ENCODE measurements at places on chromosomes 2 and 18.

- DNase-seq, result no peak
Observed at GRCh38 chr2:119315241-119315925, 51.3 kb downstream of the C2orf76 start.

- no peak for DNase-seq
Observed at GRCh38 chr2:104127049-104127770, 726.7 kb upstream of the POU3F3 start.

DNA sequence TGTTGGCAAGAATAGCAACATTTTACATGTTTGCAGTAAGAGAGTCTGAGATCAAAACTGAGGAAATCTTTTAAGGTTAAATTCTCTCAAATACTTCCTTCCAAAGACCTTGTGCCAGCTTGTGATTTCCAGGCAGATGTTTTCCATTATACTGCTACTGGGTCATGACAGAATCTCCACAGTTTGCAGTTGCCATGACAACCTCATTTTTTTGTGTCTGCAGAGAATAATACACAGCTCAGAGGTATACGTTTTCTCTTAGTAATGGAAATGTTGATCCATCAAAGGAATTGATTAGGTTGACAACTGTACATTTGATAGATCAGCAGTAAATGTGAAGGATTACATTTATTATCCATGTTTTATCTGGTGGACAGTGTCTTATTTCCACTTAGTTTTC, 29.1 kb upstream of the CSRNP3 start:
- DNase-seq, result no peak

DNA sequence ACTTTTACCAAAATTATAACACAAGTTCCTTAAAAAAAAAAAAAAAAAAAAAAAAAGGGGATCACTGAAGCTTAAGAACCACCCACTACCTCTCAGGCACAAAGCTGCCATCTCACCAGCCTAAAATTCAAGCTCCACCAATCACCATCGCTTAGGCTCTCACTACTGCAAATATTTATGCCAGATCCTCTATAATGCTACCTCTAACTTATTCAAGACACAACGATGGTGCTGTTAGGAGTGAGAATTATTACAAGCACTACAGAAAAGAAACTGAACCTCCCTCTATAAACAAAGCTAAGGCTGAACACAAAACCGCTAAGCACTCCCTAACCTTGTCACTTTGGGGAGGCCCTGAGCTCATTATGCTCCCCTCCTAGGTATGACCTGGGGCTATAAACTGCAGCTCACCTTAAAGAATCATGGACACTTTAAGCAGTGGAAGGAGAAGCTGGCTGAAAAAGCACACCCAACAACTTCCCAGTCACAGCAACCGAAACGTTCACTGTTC, 3.6 kb downstream of the FZD5 start:
- no peak for DNase-seq

DNA sequence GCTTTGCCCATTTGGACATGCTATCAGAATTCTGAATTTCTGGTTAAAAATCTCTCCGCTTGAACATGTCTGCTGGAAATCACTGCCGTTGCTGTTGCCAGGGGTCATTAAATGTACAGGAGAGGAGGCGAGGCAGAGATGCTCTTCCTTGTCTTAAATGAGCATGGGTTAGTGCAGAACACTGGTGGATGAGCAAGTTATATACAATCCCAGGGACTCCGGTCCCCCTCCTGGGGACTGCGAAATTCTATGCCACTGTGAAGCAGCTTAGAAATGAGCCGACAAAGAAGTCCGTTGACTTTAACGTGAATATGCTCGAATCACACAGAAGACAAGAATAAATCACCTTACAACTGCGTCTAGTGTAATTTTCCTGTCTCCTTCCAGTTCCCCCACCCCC, 95.1 kb upstream of the KLHL14 start:
- no peak for DNase-seq

DNA sequence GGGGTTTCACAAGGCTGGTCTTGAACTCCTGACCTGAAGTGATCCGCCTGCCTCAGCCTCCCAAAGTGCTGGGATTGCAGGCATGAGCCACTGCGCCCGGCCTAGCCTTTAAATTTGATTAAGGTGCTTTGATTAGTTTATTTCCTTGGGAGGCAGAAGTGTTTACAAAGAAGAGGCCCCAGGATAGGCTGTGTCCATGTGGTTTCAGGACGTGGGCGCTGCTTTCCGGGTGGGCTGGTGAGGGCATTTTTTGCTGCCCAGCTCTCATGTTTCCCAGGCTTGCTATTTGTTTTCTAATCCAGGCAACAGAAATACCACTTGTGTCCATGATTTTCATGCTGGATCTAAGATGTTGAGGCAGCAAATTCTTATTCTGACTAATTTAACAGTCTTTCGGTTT, 124.2 kb downstream of the SH3RF3 start:
- DNase-seq, result no peak
